ENCODE measurements at places on chromosomes 12 and 14. TPM values are rescaled to one million over a fixed set of nuclear protein-coding genes. Genes with fewer than 3 reads are reported as not detected.

The EIF2S3B gene
- total RNA-seq, result not detected

- no peak for DNase-seq
Measured at GRCh38 chr14:78834766-78835451, 664.7 kb downstream of the NRXN3 start.

- DNase-seq, result peak; percentile 30
Measured at GRCh38 chr14:100526632-100527031, 60.6 kb downstream of the BEGAIN start.

- no peak for DNase-seq
Measured at GRCh38 chr14:21267886-21268616, 1.2 kb downstream of the HNRNPC start.

The PTPRQ gene
- total RNA-seq, result 0.47 TPM

DNA sequence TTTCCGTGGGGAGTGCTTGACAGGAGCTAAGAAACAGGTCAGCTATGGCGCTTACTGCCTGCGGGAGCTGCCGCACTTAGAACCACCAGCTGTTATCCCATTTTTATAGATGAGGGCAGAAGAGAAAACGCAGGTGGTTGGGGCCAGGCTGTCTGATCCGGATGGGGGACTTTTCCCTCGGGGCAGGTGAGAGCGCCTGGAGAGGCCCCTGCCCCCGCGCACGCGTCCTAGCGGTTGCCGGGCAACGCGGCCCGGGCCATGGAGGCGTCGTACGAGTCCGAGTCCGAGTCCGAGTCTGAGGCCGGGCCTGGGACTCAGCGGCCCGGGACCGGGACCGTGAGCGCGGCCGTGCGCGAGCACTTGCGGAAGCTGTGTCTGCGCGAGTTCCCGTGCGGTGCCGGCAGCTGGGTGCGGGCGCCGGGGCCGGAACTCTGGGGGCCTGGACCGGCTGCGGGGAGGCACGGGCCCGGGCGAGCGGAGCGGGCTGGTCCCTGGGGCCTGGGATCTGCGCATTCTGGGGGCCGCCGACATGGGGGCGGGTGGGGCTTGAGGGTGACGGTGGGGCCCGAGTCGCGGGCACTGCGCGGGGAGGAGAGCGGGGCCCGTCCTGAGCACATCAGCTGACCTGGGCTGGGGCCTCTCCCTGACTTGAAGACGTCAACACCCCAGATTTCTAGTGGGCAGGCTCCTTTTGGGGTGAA is at the start of gene LRRC43:
Gene LRRC43, plus strand, starts transcription at position 237 of the 701 bp plus-strand sequence. Its CDS starts 22 bp downstream, at position 259.
- DNase-seq, result no peak

- DNase-seq, result no peak
Measured at GRCh38 chr14:104321088-104321801, 182.9 kb downstream of the KIF26A start.

DNA sequence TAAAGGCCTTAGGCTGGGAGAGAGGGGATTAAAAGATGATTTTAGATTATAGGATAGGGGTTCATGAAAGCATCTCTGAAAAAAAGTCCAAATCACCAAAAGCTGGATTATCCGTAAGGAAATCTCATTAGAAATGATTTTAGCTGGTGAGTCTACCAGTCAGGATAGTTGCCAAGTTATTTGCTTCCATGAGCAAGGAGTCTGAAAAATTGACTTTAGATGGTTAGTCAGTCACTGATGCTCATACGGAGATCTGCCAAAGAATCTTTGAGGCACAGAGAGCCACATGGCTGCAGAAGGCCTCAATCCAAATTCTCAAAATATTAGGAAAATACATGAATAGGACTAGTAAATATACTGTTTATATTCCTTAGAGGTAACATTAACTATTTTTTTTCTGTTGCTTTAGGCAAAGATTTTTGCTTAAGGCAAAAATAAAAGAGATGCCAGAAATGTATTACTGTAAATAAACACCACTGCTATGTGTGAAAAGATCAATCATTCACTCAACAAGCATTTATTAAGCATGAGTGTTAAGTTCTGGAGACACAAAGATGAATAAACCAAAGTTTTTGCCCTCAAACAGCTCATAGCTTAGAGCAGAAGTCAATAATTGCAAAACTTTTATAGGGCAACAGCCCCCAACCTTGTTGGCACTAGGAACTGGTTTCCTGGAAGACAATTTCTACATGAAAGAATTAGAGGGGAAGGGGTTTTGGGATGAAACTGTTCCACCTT is 105.2 kb downstream of the BBS10 start:
- DNase-seq, result no peak

The GZMH gene
- not detected for total RNA-seq

GRCh38 chr14:70887737-70888499 is 19.3 kb upstream of the PCNX1 start:
- no peak for DNase-seq

- DNase-seq, result no peak
Measured at GRCh38 chr12:111451649-111452129, 46.0 kb downstream of the SH2B3 start.

The ERG28 gene
- 3.6 TPM for total RNA-seq

The IL26 gene
- not detected for total RNA-seq

- DNase-seq, result no peak
Measured at GRCh38 chr14:91372671-91373495, 44.7 kb downstream of the CCDC88C start.

The RASSF9 gene
- total RNA-seq, result 7.9 TPM

- no peak for DNase-seq
Measured at GRCh38 chr14:89399594-89400068, 17.4 kb downstream of the FOXN3 start.

All from omental fat pad (tissue), 4 donors.